ENCODE measurements at places on chromosomes 16 and 17.

DNA sequence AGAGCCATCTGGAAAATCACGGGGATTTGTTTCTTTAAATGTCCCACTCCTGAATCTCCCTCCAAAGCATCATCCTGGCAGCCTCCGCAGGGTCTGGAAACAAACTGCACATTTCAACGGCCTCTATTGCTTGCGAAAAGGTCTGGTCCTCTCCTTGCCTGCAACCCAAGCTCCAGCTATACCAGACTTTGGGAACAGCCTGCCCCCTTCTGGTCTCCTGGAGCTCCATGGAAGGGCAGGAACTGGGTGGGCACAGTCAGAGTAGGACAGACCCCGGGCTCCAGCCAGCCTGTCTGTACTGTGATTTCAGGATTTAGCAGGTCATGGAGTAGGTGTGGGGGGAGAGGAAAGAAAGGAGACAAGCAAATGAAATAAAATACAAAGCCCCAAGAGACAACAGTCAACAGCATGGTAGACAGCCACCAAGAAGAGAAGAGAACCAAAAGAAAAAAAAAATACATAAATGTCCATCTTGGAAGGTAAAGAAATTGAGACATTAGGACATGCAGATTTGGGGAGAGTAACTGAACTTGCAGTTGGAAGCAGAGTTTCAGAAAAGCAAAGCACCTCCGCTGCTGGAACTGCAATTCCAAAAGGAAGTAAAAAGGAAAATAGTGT lies 2.7 kb downstream of the XYLT1 start:
- no peak for DNase-seq

GRCh38 chr16:12341423-12341822 lies 364.9 kb downstream of the SNX29 start:
- DNase-seq = no peak

- no peak for DNase-seq
Observed at GRCh38 chr17:34614698-34615097, 35.3 kb downstream of the TMEM132E start.

DNA sequence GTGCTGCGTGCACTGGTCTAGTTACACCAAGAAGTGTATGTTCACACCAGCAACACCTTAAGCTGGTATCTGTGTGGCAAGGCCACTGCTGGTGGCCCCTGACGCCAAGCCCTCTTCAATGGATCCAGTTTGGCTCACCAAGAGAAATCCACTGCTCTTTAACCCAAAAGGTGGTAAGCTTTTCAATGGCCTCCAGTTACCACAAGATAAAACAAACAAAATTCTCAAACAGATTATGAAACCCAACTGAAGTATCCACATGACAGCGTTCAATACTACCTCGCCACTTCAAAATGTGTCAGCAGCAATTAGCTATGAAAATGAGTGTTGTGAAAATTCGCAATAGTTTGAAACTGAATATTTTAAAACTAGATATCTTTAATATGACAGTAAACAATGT lies 96.5 kb upstream of the AKTIP start:
- DNase-seq = no peak

GRCh38 chr17:77601054-77601979 lies 357.2 kb upstream of the TNRC6C start:
- DNase-seq = peak; percentile 65

- DNase-seq = no peak
Observed at GRCh38 chr17:73582821-73583220, 61.4 kb downstream of the SDK2 start.

Data from thoracic aorta (tissue), 2 donors.